ENCODE measurements at places on chromosomes 4 and X.
A peak's percentile ranks its signal among the peaks of the same experiment; 100 is the strongest.

GRCh38 chr4:7850489-7850888, 89.2 kb downstream of the AFAP1 start:
- no peak overlapping the region for H3K27ac ChIP-seq
- no peaks in the 10 kb centered on the region for H3K36me3 ChIP-seq
- no peaks in the 10 kb centered on the region for H3K4me1 ChIP-seq
- H3K4me3 ChIP-seq, result no peak overlapping the region

- no peaks in the 10 kb centered on the region for H3K36me3 ChIP-seq
- no peaks in the 10 kb centered on the region for H3K4me1 ChIP-seq
- no peak overlapping the region for H3K27ac ChIP-seq
- no peaks in the 10 kb centered on the region for H3K27me3 ChIP-seq
Observed at GRCh38 chr4:663438-664428, 10.3 kb downstream of the ATP5ME start.

DNA sequence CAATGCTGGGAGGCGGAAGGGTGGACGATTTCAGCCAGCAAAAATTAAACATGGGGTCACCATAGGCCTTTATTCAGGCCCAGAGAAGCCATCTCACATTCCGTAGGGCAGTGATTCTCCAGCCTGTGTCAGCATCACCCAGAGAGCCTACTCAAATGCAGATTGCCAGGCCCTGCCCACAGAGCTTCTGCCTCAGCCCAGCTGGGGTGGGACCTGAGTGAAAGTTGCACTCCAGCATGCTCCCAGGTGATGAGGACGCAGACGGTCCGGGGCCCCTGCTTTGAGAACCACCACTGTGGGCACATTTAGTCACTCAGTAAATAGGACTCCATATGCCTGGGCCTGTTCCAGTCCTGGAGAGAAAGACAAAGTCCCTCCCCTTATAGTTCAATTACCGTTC, 12.4 kb upstream of the C4orf50 start:
- no peaks in the 10 kb centered on the region for H3K4me1 ChIP-seq
- DNase-seq, result no peak
- H3K4me3 ChIP-seq, result no peak overlapping the region
- no peaks in the 10 kb centered on the region for H3K27me3 ChIP-seq

DNA sequence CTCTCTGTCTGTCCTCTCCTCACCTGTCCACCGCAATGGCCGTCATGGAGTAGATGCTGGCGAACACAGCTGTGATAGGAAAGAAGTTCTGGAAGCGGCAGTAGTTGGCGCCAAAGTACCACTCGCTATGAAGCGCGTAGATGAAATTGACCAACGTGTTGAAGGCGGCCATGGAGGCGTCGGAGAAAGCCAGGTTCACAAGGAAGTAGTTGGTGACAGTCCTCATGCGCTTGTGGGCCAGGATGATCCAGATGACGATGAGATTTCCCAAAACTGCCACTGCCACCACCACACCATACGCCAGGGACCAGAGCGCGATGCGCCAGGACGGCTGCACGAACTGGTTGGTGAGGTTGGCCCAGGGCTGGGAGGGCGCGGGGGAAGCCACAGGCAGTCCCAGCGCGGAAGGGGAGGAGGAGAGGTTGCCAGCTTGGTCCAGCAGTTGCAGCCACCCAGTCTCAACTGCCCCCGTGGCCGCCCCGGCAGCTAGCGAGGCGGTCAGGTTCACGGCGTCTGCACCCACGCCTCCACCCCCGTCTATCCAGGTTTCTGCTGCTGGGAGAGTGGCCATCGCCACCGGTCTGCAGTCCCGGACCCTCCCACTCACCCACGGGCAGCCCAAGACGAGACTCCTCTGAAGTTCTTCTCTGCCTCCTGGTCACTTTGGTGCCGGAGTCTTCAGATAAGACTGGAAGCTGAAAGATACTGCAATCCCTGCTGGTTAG, 518 bp downstream of the TACR3 start:
- no peak for DNase-seq
- H3K4me1 ChIP-seq, result no peaks in the 10 kb centered on the region
- no peak overlapping the region for H3K27ac ChIP-seq
- H3K4me3 ChIP-seq, result peak overlapping the region; percentile 6

DNA sequence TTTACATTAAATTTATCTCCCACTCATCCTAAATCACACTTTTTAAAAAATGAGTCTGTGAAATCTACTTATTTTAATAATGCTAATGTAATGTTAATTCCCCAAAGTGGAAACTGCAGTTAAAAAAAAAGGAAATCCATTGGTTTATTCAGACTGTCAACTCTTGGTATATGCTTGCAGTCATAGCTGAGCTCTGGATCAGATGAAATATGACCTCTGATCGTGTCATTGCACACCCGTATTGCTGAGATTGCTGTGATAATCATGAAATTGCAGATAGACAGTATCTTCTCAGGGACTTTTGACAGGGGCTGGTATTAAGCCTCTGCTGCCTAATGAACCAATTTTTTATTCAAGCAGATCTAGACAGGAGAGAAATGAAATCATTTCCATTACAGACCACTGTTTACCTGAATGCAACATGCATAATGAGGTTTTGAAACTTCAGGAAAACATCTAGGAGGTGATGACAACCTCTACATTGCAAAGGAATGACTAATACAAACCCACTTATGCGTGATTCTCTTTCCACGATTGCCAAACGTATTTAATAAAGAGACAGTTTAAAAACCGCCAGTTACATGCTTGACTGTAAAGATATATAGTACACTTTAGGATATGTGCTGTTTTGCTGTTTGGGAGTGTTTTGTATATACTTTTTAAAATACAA, 138.3 kb upstream of the PUDP start:
- H3K4me1 ChIP-seq, result no peaks in the 10 kb centered on the region
- H3K27me3 ChIP-seq, result no peaks in the 10 kb centered on the region
- no peak overlapping the region for H3K4me3 ChIP-seq
- no peak for DNase-seq

DNA sequence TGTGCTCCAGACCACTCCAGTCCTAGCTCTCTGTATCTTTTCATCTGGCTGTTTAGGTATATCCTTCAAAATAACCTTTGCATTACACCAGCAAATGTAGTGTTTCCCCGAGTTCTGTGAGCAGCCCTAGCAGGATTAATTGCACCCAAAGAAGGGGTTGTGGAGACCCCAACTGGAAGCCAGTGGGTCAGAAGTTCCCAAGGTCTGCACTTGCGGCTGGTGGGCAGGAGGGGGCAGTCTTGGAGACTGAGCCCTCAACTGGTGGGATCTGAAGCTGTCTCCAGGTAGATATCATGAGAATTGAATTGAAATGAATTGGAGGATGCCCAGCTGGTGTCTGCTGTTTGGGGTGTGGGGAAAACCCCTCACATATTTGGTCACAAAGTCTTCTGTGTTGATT, 1485.3 kb upstream of the TENM3 start:
- H3K27ac ChIP-seq, result no peak overlapping the region
- H3K27me3 ChIP-seq, result no peaks in the 10 kb centered on the region
- no peak for DNase-seq
- no peak overlapping the region for H3K4me3 ChIP-seq
- no peaks in the 10 kb centered on the region for H3K36me3 ChIP-seq
- no peaks in the 10 kb centered on the region for H3K4me1 ChIP-seq

DNA sequence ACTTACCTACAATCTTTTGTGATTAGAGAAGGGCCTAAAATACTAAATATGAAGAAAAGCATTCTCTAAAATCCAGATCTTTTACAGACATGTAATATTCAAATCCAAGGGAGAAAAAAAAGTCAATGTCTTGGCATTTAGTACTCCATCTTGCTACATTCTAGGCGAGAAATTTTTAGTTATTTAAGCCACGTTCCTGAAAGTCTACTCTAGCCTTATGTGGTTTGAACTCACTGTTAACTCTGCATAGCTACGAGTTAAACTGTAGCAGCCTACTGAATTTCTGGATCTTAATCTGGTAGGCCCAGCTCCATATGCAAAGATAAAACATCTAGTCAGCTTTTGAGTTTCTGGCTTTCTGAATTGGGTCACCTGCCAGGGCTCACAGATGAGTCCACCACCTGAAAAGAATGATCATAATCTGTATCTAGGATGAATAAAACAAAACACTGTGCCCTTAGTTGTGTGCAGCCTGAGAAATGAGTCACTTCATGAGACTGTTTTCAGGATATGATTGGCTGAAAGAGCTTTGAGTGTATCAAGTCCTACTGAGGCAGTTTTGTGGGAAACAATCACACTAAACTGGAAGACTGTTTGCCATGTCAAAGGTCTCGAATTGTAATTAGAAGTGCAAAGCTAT, 3.2 kb upstream of the NEK1 start:
- H3K36me3 ChIP-seq, result no peaks in the 10 kb centered on the region
- DNase-seq, result no peak
- peaks cover 8% of the 10 kb centered on the region for H3K4me1 ChIP-seq
- H3K4me3 ChIP-seq, result no peak overlapping the region

- no peak overlapping the region for H3K4me3 ChIP-seq
- H3K36me3 ChIP-seq, result no peaks in the 10 kb centered on the region
- H3K27ac ChIP-seq, result no peak overlapping the region
- DNase-seq, result no peak
- no peaks in the 10 kb centered on the region for H3K4me1 ChIP-seq
Observed at GRCh38 chr4:187370918-187371317, 624.7 kb upstream of the ZFP42 start.

DNA sequence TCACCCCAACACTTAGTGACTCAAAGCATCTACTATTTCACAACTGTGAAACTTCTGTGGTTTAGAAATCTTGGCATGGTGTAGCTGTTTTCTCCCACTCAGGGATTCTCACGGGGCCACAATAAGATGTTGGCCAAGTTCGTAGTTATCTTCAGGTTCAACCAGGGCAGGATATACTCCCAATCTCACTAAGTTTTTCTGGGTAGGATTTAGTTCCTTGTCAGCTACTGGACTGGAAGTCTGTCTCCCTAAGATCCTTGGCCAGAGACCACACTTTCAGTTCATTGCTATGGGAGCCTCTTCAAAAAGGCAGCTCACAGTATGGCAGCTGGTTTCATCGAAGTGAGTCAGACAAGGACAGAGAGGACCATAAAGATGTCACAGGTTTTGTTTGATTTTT, 111.7 kb upstream of the PDHA2 start:
- DNase-seq, result no peak
- no peak overlapping the region for H3K27ac ChIP-seq
- H3K27me3 ChIP-seq, result no peaks in the 10 kb centered on the region
- H3K4me3 ChIP-seq, result no peak overlapping the region

DNA sequence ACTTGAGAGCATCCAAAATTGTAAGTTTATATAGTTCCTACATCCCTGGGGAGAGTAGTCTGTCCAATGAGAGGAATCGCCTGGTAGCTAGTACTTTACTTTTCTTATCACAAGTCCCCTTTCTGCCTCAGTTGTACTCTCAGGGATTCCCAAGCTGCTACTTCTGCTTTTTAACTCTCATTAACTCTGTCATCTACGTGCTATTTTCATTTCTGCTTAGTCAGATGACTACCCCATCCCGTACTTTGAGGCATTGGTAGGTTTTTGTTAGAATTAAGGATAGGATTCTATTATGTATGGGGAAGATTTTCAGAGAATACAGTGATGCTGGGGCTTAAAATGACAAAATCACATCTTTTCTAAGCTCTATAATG, 24.7 kb downstream of the RBPJ start:
- no peak overlapping the region for H3K27ac ChIP-seq
- no peaks in the 10 kb centered on the region for H3K27me3 ChIP-seq
- H3K4me1 ChIP-seq, result no peaks in the 10 kb centered on the region
- H3K4me3 ChIP-seq, result no peak overlapping the region

DNA sequence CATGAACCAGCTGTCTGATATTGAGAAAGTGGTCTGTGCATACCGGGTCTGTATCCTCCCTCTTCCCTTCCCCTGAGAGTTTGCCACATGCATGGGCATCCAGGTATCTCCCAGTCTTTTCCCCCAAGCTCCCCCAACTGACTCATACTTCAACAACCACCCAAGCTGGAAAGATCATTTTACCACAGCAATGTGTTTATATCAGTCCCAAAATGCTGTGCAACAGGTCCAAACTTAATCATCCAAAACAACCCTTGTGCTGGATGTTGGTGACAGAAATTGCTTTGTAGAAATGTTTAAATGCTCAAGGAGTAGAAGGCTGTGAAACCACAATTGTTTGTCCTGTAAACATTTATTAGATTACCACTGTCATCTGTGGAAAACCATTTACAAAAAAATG, 286.8 kb upstream of the KLF3 start:
- DNase-seq, result no peak
- H3K27ac ChIP-seq, result no peak overlapping the region
- no peaks in the 10 kb centered on the region for H3K36me3 ChIP-seq
- H3K4me1 ChIP-seq, result no peaks in the 10 kb centered on the region
- no peaks in the 10 kb centered on the region for H3K27me3 ChIP-seq

DNA sequence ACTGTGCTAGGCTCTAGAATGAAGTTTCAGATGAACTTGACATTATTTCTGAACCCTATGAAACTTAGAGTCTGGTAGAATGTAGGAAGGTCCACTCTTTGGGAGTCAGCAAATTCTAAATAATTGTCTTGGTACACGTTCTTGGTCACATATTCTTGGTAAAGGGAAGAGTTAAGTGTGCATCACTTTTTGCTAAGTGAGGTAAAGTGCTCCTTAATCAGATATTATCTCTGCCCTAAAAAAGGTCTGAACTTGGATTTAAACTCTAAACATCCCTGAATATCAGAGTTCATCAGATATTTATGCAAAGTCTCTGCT, 7.2 kb downstream of the OCIAD2 start:
- H3K36me3 ChIP-seq, result peaks cover 10% of the 10 kb centered on the region
- H3K27me3 ChIP-seq, result no peaks in the 10 kb centered on the region
- no peaks in the 10 kb centered on the region for H3K4me1 ChIP-seq
- H3K4me3 ChIP-seq, result no peak overlapping the region
- no peak for DNase-seq
- H3K27ac ChIP-seq, result no peak overlapping the region

DNA sequence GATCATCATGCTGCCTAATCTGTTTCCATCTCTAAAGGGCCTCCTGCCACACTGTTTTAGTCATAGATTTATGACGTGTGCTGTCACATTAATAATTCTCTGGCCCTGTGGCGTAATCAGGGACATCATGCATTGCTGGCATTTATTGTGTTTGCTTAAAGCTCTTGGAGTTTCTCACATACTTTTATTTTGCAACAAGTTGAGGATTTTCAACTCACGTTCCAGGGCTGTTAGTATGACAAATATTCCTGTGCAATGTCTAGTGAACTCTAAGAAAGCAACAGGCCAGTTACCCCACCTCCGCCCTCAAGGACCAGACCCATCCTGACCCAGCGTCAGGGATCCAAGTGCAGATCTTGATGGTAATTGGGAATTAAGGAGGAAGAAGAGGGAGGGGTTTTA, 7.8 kb upstream of the PIGA start:
- no peak for DNase-seq
- H3K27me3 ChIP-seq, result no peaks in the 10 kb centered on the region

- H3K4me3 ChIP-seq, result peak overlapping the region; percentile 73
- peak overlapping the region; percentile 98 for H3K27ac ChIP-seq
- no peaks in the 10 kb centered on the region for H3K27me3 ChIP-seq
- peaks cover 12% of the 10 kb centered on the region for H3K36me3 ChIP-seq
- no peaks in the 10 kb centered on the region for H3K4me1 ChIP-seq
- no peak for DNase-seq
Observed at GRCh38 chrX:49042581-49043219, 457 bp downstream of the TFE3 start.

GRCh38 chrX:15349046-15349445, 13.7 kb upstream of the PIGA start:
- no peaks in the 10 kb centered on the region for H3K36me3 ChIP-seq
- H3K27me3 ChIP-seq, result no peaks in the 10 kb centered on the region
- DNase-seq, result no peak

Measured in ascending aorta (tissue), 2 donors.